Inflammatory macrophage (primary cell): ENCODE measurements at places on chromosomes 5 and 9.
A peak's percentile ranks its signal among the peaks of the same experiment; 100 is the strongest.

GRCh38 chr5:73694089-73694488 lies 68.1 kb downstream of the ARHGEF28 start:
- DNase-seq = peak; percentile 8

DNA sequence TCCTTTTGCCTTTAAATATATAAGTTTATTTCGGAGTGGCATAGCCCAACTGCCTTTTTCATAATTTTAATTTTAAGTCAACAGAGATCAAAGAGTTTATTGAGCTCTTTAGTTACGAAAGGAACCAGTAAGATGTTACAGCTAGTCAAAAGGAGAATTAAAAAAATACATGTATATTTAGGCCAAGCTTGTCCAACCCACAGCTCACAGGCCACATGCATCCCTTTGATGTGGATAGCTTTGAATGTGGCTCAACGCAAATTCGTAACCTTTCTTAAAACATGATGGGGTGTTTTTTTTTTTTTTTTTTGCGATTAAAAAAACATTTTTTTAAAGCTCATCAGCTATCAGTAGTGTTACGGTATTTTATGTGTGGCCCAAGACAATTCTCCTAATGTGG lies 50.2 kb upstream of the IL31RA start:
- DNase-seq = no peak

- peak; percentile 56 for DNase-seq
Measured at GRCh38 chr5:151270599-151270998, 17.6 kb downstream of the GM2A start.

DNA sequence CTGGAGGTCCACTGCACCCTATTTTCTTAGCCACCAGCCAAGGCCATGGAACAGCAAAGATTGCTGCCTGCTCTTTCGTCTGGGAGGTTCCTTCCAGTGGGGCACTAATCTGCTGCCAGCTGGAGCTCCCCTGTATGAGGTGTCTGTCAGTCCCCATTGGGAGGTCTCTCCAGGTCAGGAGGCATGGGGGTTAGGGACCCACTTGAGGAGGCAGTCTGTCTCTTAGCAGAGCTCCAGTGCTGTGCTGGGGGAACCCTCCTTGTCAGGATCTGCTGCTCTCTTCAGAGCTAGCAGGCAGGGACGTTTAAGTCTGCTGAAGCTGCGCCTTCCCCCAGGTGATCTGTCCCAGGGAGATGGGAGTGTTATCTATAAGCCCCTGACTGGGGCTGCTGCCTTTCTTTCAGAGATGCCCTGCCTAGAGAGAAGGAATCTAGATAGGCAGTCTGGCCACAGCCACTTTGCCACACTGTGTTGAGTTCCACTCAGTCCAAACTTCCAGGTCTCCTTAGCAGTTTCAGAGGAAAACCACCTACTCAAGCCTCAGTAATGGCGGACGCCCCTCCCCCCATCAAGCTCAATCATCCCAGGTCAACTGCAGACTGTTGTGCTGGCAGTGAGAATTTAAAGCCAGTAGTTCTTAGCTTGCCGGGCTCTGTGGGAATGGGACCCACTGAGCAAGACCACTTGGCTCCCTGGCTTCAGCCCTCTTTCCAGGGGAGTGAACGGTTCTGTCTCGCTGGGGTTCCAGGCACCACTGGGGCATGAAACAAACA lies 317.7 kb downstream of the LRRC70 start:
- no peak for DNase-seq

- no peak for DNase-seq
Measured at GRCh38 chr5:135174315-135175096, 140.5 kb upstream of the PITX1 start.

GRCh38 chr5:149427374-149427773 lies 48.3 kb upstream of the IL17B start:
- DNase-seq = no peak

GRCh38 chr5:159123189-159123588 lies 23.5 kb upstream of the EBF1 start:
- no peak for DNase-seq
